ENCODE measurements at places on chromosomes 7 and 10. TPM values are rescaled to one million over a fixed set of nuclear protein-coding genes. Genes with fewer than 3 reads are reported as not detected.

Gene SND1
- 150 TPM for total RNA-seq

Gene MYH16
- not detected for total RNA-seq

Gene CEP55
- total RNA-seq = 0.44 TPM

Gene NANOS1
- 0.38 TPM for total RNA-seq

Gene GIMAP8
- total RNA-seq = 18.6 TPM

Gene MYO3A
- total RNA-seq = not detected

Gene CH25H
- not detected for total RNA-seq

DNA sequence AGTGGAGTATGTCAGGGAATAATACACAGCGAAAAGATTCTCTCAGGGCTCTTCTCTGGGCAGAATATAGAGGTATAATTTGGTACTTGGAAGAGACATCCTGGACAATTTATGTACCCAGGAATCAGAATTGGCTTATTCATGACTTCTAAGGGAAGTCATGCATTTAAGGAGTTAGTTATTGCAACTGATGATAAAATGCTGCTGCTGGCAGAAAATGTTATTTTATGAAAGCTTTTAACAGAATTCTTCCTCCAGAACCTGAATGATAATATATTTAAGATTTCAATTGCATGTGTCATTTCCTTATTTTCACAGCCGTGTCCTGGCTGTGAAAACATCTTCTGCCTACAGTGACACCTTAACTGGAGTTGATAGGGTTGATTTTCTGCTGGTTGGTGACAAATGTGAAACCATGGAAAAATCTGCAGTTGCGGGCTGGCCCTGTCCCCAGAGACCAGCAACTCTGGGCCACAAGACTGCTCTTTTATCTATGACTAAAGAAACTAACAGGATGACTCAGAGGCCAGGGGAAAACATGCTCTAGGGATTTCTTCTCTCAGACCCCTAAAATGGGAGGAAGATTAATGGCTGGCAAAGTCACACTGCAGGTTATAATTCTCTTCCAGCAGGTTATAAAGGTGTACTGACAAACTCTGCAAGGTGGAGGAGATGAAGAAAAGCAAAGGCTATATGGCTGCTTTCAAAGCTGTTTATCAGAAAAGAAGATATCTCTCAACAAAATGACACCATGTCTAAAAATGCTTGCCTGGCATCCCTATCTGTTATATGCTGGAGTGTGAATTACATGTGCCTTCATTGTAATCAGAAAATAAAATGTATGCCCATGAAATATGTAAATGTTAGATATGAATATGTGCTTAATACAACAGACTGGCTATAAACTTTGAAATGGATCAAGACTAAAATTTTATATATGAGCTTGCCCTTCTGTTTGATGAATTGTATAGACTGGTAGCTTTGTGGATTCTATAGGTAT lies 12.1 kb upstream of the TRUB1 start:
- H3K36me3 ChIP-seq = no peaks in the 10 kb centered on the region
- no peak overlapping the region for H3K4me3 ChIP-seq
- peaks cover 2% of the 10 kb centered on the region for H3K27me3 ChIP-seq

DNA sequence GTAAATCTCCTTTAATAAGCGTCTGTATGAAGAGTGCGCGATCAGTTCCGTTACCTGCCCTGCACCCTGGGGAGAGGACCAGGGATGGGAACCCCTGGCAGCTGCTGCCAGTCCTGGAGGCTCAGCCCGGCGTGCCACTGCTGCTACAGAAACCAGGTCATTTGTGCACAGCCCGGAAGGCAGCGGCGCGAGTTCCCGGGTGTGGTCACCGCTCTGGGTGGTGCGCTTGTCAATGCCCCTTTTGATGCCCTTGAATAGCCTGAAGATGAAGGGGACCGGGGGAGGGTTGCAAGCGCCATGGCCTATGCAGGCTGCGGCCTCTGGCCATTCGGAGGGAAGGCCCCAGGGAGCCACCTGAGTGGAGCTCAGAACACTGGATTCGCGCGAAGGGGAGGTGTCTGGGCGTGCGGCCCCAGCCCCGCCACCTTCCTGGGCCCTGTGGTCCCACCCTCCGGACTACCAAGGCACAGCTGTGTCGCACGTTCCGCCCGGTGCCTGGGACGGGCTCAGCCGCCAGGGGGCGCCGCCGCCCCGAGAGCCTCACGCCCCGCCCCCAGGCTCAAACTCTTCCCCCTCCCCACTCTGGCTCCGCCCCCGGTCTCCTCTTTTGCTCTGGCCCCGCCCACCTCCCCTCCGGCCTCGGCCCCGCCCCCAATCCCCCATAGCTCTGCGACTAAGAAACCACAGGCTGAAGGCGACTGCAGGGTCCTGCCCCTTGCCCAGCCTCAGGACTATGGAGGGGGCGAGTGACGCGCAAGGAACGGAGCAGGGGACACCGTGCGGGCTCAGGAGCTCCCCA lies 16.5 kb downstream of the AP5Z1 start:
- peaks cover 19% of the 10 kb centered on the region for H3K36me3 ChIP-seq
- H3K4me3 ChIP-seq = peak overlapping the region; percentile 49
- H3K27ac ChIP-seq = no peak overlapping the region
- no peaks in the 10 kb centered on the region for H3K27me3 ChIP-seq

- no peak for DNase-seq
- H3K4me3 ChIP-seq = no peak overlapping the region
- H3K27me3 ChIP-seq = no peaks in the 10 kb centered on the region
- H3K27ac ChIP-seq = no peak overlapping the region
- H3K36me3 ChIP-seq = no peaks in the 10 kb centered on the region
Observed at GRCh38 chr10:34454590-34455261, 360.4 kb downstream of the PARD3 start.

GRCh38 chr7:55063061-55063460 lies 44.2 kb downstream of the EGFR start:
- no peak for DNase-seq
- no peaks in the 10 kb centered on the region for H3K36me3 ChIP-seq
- H3K27me3 ChIP-seq = peaks cover 3% of the 10 kb centered on the region
- H3K27ac ChIP-seq = no peak overlapping the region
- no peak overlapping the region for H3K4me3 ChIP-seq

DNA sequence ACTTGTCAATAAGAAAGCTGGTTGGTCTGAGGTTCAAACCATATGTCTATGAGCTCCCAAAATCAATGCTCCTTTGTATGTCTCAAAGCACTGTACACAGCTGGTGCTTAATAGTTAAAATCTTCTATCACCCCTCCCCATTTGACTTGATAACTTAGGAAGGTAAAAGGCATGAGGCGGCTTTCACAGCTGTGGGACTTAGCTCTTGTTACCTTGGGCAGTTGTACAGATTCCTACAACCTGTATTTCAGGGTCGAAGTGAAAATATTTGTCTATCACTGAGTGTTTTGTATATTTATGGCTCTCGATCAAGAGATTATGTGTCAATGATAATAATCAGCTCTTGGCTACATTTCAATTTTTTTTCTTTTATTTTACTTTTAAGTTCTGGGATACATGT lies 992 bp upstream of the KIFBP start:
- no peaks in the 10 kb centered on the region for H3K27me3 ChIP-seq
- H3K4me1 ChIP-seq = peaks cover 33% of the 10 kb centered on the region
- H3K4me3 ChIP-seq = no peak overlapping the region
- no peak overlapping the region for H3K27ac ChIP-seq

DNA sequence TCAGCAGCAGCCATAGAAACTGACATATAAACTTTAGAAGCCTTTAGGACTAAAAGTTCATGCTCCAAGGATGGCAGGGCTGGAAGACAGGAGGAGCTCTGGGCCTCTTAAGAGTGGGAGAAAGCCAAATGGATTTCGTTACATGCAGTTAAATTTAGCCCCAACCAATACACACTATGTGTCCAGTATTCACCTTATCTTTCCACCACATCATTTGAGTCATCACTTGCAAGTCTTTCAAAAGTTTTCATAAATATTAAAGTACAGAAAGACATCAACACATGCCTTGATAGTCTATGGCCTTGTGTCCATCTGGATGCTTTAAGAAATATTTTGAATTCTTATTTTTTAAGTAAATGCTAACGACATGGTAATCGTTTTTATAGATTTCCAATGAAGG lies 392.4 kb upstream of the LRRN3 start:
- no peaks in the 10 kb centered on the region for H3K27me3 ChIP-seq
- H3K27ac ChIP-seq = no peak overlapping the region
- H3K36me3 ChIP-seq = no peaks in the 10 kb centered on the region
- H3K4me3 ChIP-seq = no peak overlapping the region
- no peaks in the 10 kb centered on the region for H3K4me1 ChIP-seq

GRCh38 chr7:8785081-8785480 lies 351.7 kb downstream of the NXPH1 start:
- H3K27ac ChIP-seq = no peak overlapping the region
- no peak overlapping the region for H3K4me3 ChIP-seq
- no peaks in the 10 kb centered on the region for H3K36me3 ChIP-seq
- no peak for DNase-seq

DNA sequence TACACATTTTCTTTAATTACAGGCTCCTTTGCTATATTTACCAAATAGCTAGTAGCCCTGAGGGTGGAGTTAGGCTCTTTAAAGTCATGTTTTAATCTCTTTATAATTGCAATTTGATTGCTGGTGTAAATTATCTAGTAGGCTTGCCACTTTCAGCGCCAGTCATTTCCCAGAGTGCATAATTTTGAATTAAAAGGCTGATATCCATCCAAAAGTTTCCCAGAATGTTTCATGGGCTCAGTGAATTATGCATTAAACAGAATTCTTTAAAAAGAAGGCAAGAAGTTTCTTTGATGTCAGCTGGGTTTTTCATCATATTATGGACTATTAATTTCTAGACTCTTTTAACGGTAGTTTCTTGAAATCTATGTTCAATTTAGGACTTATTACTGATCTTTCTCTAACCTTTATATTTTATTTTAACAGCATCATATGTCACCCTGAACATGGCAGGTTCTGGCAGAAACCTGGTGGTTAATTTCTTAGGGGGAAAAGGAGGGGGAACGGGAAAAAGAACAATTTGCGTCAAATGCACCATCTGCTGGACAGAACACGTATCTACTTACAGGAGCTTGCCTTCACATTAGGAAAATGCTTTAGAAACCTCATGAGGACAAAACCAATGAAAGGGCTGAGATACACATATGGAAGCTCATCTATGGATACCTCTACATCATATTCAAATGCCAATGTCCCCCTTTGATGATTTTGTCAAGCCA lies 171.1 kb downstream of the GRM3 start:
- H3K4me1 ChIP-seq = no peaks in the 10 kb centered on the region
- no peak for DNase-seq
- no peak overlapping the region for H3K27ac ChIP-seq
- no peak overlapping the region for H3K4me3 ChIP-seq
- no peaks in the 10 kb centered on the region for H3K36me3 ChIP-seq

DNA sequence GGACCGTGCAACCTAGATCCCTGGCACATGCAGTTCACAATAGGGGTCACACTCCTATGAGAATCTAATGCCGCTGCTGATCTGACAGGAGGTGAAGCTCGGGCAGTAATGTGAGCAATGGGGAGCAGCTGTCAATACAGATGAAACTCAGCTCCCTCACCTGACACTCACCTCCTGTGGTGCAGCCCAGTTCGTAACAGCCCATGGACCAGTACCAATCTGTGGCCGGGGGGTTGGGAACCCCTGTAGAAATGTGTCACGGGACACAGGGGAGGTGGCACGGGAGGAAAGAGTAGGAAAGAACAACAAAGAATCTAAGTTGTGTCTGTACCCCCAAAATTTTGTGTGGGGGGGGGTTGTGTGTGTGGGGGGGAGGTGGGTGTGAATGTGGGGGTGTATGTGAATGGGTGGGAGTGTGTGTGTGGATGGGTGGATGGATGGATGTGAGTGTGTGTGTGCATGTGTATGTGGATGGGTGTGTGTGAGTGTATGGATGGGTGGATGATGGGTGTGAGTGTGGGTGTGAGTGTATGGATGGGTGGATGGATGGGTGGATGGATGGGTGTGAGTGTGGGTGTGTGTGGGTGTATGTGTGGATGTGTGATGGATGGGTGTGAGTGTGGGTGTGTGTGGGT lies 33.1 kb downstream of the SFMBT2 start:
- H3K4me1 ChIP-seq = peaks cover 8% of the 10 kb centered on the region
- H3K27me3 ChIP-seq = no peaks in the 10 kb centered on the region
- no peak overlapping the region for H3K27ac ChIP-seq
- H3K4me3 ChIP-seq = no peak overlapping the region
- H3K36me3 ChIP-seq = peaks cover 14% of the 10 kb centered on the region

GRCh38 chr7:25847336-25848070 lies 304.5 kb upstream of the NFE2L3 start:
- no peaks in the 10 kb centered on the region for H3K4me1 ChIP-seq
- H3K27me3 ChIP-seq = peaks cover 30% of the 10 kb centered on the region
- H3K4me3 ChIP-seq = no peak overlapping the region
- no peak for DNase-seq
- no peaks in the 10 kb centered on the region for H3K36me3 ChIP-seq
- no peak overlapping the region for H3K27ac ChIP-seq

DNA sequence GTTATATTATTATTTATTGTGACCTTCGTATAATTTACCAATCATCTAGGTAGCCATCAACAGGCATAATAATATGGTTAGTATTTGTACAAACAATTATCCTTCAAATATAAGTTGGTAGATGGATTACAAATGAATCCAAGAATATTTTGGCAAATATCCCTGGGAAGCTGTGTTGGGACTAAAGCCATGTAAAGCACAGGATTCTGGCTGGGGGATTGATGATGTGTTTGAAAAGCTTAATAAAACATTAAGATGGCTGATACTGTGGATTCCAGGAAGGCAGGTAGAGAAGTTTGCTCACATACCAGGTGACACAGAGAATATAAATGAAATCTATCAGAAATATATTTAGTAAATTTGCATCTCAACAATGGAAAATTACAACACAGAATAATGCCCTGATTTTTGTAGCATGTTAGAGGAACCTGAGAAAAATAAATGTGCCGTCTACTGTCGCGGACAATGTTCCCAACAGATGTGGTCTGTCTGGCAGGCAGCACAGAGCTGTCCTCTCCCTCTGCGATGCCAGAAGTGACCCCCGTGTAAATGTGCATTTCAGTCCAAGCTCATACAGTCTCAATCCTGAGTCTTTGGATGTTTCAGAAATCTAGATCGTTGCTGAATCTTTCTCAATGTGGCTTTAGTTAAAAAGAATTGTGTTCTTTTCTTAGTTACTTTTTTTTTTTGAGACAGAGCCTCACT lies 125.0 kb downstream of the TEX36 start:
- H3K27me3 ChIP-seq = no peaks in the 10 kb centered on the region
- H3K27ac ChIP-seq = no peak overlapping the region
- no peak for DNase-seq
- H3K4me1 ChIP-seq = no peaks in the 10 kb centered on the region

GRCh38 chr10:132582771-132583170 lies 45.2 kb downstream of the INPP5A start:
- H3K4me3 ChIP-seq = no peak overlapping the region
- no peak for DNase-seq
- H3K27me3 ChIP-seq = no peaks in the 10 kb centered on the region
- H3K36me3 ChIP-seq = no peaks in the 10 kb centered on the region
- H3K4me1 ChIP-seq = no peaks in the 10 kb centered on the region

GRCh38 chr7:2688409-2689342 lies 674 bp downstream of the AMZ1 start:
- H3K27ac ChIP-seq = no peak overlapping the region
- peaks cover 72% of the 10 kb centered on the region for H3K27me3 ChIP-seq
- no peaks in the 10 kb centered on the region for H3K36me3 ChIP-seq
- no peak for DNase-seq
- peaks cover 29% of the 10 kb centered on the region for H3K4me1 ChIP-seq
- H3K4me3 ChIP-seq = no peak overlapping the region
